ENCODE measurements at places on chromosomes 2 and 18.

GRCh38 chr2:159137511-159138241 lies 148.8 kb downstream of the WDSUB1 start:
- DNase-seq: no peak

- no peak for DNase-seq
Measured at GRCh38 chr2:236861944-236862343, 223.7 kb upstream of the COPS8 start.

DNA sequence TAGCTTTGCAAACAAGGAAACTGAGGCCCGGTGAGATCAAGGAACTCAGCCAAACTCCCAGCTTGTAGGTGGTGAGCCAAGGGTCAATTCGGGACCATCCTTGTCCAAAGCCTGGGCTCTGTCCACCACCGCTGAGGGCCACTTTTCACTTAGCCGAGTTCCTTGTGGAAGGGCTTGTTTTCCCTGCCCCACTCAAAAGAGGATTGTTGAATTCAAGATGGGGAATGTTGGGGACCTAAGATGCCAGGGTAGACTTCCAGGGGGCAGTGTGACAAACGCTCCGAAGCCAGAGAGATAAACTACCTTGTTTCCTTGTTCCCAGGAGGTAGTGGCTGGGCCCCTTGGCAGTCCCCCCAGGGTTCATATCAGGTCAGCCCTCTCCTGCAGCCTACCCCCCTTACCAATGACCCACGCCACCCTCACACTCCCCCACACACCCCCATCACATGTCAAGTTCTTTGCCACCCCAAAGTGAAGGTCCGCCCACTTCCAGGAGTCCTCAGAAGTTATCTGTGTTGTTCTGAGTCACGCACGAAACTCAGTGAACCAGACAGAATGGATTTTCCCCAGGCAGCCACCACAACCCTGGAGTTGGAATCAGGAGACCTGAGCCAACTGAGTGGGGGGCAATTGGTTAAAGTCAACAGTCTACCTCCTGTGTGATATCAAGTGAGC lies 10.3 kb upstream of the ATOH8 start:
- DNase-seq: no peak

DNA sequence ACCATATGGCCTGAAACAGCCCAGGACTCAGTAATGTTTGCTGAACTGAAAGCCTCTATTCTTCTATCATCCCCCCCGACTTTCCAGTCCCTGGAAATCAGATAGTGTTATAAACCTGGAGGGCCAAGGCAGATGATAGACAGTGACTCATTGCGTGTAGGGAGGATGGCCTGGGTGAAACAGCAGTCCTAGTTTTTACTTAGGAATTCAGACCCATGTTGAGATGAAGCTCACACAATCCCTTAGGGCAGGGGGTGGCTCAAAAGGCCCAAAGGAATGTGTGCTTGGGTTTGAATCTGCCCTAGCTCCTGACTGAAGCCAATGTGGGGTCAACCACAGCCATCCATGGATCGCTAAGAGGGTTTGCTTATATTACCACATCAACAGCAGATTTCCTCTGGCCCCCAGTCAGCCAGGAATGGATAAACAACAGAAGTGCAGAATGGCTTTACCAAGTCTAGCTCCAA lies 43.9 kb upstream of the STPG4 start:
- no peak for DNase-seq

DNA sequence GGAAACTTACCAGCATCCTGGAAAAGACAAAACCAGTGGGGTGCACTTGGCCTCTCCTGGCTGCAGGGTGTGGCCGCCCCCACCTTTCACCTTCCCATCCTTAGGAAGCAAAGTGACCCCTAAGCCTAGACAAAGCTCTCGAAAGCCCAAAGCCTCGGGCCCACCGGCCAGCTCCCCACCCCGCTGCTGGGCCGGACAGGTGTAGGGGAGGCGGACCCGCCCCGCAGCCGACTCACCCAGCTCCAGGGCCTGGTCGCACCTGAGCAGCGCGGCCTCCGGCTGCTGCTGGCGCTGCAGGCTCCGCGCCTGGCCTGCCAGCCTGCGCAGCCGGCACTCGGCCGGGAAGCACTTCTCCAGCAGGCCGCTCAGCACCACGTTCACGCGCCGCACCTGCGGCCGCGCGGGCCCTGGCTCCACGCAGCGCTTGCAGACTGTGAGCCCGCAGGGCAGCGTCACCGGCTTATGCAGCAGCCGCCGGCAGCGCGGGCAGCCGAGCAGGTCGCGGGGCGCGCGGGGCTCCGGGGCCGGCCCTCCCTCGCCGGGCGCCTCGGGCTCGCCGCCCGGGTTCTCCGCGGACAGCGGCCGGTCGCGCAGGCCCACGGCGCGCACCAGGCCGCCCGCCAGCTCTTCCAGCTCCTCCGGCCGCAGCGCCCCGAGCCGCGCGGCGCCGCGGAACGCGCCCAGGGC lies 979 bp downstream of the LONRF2 start:
- no peak for DNase-seq

DNA sequence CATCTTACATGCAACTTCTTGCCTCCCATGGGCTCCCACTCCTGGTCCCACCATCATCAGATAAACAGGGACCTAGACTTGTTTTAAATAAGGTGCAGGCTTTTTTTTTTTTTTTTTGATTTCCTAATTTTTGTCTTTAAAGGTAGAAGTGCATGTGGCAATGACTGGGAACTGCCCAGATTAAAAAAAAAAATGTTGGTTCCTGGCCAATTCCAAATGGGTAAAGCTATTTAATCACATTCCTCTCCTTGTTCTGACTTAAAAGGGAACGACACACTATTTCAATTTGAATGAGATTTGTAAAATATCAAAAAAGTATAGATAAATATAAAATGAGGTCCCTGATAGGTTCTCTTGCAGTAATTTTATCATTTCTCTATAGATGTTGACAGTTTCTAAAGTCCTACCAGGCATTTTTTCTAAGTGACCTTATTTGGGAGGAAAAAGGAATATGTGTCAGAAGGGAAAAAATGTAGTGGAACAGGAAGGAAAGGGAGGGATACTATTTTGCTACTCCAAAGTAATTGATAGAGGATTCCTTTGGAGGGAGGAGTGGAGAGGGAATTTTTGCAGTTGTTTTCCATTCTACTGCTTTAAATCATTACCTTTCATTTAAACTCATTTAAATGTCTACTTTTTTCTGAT lies 43.3 kb downstream of the DDX1 start:
- DNase-seq: no peak

GRCh38 chr2:158953926-158954763 lies 14.3 kb upstream of the TANC1 start:
- no peak for DNase-seq

- DNase-seq: no peak
Measured at GRCh38 chr2:218991674-218992168, 1.5 kb downstream of the CRYBA2 start.

DNA sequence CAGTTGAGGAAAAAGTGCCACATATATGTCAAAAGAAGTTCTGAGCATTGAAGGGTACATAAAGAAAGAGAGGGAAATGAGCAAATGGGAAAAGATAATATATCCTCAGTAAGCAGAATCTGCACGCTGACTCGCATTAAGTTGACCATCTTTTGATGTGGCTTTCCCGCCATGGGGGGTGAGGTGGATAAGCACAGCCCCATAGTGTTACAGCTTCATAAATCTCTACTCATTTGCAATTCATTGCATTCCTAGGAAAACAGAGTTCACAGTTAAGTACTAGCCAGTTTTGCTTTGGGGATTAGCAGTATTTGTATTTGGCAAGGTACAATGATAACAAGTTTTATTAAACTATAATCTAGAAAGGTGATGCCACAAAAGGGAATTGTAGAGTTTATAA lies 814.2 kb downstream of the LRP1B start:
- DNase-seq: no peak

- no peak for DNase-seq
Measured at GRCh38 chr2:53275743-53276142, 491.9 kb upstream of the CHAC2 start.

DNA sequence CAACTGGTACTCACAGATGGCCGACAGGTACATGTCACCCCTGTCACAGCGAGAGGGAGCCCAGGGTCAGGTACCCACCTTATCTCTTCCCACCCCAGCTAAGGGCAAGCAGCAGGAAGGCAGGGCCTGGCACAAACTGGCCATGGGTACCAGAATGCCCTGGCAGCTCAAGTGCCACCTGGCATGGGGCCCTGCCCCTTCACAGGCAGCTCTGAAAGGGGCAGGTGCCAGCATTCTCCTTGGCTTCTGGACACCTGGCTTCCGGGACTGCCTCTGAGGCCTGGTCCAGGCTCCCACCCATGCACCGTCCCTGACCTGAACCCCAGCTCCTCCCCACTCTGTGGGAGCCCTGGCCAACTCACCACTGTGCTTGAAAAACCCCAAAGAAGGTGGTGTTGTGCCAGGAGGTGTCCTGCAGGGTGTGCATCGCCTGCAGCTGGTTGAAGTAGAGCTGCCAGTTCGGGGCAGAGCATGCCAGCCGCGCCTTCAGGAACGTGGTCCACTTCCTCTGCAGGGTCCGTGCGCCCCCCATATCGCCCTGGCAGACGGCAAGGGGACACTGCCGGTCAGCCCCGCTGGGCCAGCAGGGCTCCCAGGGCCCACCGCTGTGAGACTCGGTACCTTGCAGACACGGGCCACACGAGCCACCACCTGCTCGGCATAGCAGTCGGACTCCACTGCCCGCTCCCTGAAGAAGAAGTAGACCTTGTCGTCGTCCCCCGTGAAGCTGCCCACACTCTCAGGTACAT lies 5.4 kb downstream of the SEMA4C start:
- no peak for DNase-seq

DNA sequence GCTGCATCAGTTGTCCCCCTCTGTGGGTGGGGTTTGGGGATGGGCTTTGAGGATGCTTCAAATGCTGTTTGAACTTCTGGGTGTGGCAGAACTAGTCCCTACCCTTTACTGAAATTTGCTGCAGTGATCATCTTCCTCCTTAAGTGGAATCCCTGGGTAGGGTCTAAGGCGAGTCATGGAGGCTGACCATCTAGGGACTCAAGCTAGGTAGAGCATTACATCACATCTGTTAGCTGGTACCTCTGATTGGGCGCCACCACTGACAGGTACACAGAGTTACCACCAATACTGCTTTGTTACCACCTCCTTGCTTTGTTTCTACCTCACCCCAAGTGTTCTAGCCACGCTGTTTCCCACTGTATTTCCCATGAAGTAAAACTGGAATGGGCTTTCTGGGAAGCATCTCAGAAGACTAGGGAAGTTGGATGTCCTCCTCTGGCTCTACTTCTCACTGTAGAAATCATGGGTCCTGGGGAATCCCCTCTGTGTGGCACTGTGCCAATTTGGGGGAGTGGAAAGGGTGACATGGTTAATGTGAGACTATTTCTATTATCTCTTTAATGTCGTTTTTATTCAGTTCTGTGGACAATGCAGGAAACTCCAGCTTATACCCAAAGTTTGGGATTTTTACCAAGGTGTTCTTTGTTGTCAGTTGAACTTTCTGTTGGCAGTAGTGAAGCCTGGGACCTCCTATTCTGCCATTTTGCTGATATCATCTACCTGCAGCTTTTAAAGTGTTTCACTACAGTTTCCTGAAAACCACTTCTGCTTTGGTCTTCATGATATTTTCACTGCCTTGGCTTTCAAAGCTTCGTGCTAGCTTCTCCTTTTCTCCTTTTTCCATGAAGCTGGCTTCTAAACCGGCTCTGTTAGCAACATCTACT lies 14.5 kb upstream of the SULT1C4 start:
- no peak for DNase-seq

GRCh38 chr2:7077660-7078267 lies 160.6 kb downstream of the RNF144A start:
- DNase-seq: no peak

- no peak for DNase-seq
Measured at GRCh38 chr2:26016012-26016705, 17.7 kb upstream of the RAB10 start.

GRCh38 chr18:55642191-55642590 lies 54.2 kb upstream of the TCF4 start:
- no peak for DNase-seq

- no peak for DNase-seq
Measured at GRCh38 chr2:18546567-18546966, 13.9 kb downstream of the RDH14 start.

GRCh38 chr2:186532891-186533290 lies 46.8 kb downstream of the ZC3H15 start:
- no peak for DNase-seq

- DNase-seq: no peak
Measured at GRCh38 chr18:77115192-77115953, 17.2 kb downstream of the MBP start.

DNA sequence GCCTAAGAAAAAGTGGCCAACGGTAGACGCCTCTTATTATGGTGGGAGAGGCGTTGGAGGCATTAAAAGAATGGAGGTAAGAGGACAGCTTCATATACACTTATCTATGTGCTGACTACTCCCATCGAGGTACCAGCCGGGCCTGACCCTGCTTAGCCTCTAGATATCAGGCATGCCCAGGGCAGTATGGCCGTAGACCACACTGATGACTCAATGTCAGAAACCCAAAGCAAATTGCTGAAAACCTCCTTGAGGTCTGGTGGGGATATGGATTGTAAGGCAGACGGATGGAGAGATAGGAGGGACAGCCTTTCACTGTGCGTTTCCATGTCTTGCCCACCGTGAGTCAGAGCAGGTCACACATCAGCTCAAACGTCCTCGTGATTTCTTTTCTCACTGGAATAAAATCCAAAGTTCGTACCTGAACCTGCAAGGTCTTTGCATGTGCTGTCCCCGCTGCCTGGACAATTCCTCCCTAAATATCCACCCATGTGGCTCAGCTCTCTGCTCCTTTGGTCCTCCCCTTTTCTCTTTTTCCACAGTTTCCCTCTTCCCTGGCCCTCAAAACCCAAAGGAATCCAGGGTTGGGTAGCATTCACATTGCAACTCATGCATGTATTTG lies 168.9 kb downstream of the ANTXR1 start:
- DNase-seq: no peak

- no peak for DNase-seq
Measured at GRCh38 chr2:46091961-46092667, 205.1 kb upstream of the EPAS1 start.

DNA sequence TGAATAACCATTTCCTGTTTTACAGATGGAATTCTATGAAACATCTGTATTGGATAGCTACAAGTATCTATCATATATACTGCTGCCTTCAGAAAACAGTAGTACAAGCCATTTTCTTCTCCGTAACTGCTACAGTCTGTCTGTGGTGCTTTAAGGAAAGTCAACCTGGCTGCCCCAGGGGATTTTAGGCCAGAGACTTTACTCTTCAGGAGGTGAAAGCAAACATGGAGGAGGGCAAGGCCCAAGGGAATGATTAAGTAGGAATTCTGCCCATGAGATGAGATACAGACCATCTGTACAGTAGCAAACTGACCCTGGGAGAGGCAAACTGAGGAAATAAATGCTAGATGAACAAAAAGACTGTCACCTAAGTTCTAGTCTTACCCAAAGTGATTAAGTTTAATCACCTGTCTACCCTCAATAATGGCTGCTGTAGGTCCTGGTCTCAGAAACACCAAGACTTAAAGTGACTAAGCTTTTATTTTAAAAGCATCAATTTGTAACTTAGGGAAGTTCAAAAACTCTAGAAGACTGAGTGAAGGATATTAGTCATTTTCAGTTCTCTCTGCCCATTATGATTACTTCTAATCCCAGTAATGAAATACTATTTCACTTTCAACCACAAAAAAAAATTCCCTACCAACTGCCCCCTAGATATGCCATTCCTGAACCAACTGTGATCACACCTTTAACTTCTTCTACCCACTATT lies 14.8 kb downstream of the MBD2 start:
- no peak for DNase-seq
